Esophagus squamous epithelium (tissue), 5 donors: ENCODE measurements at places on chromosomes 4 and X.

DNA sequence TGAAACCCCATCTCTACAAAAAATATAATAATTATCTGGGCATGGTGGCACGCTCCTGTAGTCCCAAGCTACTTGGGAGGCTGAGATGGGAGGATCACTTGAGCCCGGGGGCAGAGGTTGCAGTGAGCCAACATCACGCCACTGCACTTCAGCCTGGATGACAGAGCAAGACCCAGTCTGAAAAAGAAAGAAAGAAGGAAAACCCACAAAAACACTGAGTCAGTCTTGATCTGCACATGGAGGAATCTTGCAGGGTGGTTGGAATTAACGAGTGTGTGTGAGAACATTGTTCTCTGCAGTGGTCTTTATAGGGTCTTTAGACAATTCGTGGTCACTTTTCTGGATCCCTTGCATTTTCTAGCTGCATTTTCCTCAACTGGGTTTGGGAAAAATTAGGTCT is 23.2 kb downstream of the ADD1 start:
- DNase-seq = no peak

DNA sequence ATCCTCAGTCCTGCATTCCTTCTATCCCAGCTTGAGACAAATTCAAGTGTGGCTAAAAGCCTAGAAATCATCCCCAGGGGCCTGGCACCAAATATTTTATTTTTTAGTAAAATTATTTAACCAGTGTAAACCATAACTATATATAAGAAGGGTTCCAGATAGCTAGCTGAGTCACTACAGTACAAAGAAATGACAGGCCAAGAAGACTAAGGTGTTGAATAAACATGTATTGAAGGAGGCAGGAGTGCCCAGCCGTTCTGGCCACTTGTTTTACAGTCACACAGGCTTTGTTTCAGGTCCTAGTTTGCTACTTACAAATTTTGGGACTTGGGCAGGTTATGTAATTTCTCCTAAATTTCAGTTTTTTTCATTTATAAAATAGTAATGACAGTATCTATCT is 225.9 kb upstream of the PITX2 start:
- DNase-seq = no peak

DNA sequence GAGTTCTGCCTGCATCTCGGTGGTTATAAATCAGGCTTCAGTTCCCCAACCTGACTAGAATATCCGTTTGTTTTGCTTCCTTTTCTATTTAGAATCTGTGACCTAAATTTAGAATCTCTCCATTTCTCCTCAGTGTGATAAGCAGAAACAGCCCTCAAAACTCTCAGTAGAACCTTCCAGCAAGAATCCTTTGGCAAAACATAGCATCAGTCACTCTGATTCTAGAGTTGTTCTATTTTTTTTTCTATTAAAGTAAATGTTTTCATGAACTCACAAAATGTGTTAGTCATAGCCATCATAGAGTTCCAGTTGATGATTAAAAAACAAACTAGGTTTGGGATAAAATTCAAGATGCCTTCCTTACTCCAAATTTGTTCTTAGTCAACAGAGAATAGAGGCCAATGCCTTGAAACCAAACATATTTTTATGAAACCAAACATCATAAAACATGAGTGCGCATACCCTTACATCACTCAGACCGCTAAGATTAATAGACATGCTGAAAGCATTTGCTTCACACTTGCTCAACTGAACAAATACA is 13.2 kb upstream of the C1QTNF7 start:
- no peak for DNase-seq

DNA sequence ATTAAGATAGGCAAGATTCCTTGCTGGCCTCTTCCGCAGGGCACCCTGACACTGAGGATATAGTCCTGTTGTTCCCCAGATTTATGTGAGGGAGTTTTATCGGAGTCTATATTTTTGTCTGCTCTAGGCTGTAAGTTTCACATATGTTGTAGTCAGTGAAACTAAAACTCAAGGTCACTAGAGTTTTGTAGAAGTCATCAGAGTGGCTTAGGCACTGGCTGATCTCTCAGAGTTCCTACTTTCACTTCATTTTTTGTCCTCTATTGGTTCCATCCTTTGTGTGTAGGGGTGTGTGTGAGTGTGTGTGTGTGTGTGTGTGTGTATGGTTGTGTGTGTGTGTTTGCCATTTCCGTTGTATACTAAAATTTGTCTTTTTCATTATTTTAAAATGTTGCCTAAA is 577.5 kb downstream of the IQCM start:
- no peak for DNase-seq

DNA sequence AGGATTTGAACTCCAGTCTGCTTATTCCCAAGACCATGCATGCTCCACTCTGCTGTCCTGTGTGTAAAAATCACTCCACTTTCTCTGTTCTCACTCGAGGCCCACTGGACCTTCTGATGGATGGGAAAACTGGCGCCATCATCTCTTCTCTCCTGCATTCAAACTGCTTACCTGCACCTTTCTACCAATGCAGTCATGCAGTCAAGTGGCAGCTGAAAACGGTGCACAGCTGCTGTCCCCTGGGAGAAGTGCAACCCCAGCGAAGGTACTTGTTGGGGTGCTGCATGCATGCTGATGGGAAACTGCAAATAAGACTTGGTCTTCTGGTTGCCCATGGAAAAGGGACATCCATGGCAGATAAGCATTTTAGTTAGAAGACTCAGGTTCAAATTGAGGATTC is 147.1 kb downstream of the EVC2 start:
- no peak for DNase-seq

- no peak for DNase-seq
Measured at GRCh38 chr4:39037941-39038340, 5.7 kb upstream of the TMEM156 start.

DNA sequence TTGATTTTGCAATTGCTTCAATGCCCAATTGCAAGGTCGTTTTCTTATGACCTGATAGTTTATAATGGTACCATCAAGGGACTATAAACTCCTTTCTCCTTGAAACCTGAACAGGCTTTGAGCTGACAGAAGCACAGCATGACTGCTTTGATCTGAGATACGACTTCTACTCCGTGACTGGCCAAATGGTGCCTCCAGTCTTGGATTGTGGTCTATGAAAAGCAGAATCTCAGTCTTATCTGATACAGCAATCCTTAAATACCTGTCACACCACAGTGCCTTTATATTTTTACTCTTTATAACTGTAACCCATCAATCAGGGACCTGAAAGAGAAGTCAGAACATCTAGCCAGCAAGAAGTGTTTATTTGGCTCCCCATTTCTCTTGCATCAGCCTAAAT is 93.1 kb downstream of the DOCK11 start:
- DNase-seq = no peak

- no peak for DNase-seq
Measured at GRCh38 chr4:76655566-76656479, 220.8 kb downstream of the SHROOM3 start.

DNA sequence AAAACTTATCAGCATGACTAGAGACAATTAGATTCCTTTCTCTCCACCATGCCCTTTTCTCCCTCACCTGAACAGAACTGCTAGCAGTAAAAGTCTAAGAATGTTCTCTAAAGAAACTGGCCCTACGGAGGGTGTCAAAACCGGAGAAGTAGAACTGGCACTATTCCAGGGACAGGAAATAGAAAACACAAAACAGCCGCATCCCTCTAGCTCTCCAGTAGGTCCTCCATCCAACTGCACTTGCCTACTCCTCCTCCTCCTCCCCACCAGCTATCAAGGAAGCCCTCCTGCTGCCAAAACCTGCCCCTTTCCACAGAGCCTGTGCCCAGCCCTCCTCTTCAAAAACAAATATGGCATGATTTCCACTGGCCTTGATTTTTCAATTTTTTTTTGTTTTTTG is 28.4 kb downstream of the FUNDC1 start:
- DNase-seq = no peak

DNA sequence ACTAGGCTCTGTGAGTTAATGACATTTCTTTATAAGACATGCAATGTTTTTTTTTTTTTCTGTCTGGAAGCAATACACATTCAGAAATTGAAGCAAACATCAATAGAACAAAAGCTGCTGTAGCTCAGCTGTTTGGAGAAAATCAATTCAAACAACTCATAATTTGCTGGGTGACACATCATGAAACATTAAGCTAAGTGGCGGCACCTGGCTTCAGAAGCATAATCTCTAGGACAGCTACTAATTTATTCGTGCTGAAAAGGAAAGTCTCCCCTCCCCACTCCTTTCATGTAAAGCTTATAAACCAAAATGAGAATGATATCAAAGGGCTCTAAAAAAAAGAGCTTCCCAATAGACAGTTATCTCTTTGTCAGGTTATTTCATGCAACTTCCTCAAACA is 73.9 kb downstream of the LUZP4 start:
- DNase-seq = no peak

DNA sequence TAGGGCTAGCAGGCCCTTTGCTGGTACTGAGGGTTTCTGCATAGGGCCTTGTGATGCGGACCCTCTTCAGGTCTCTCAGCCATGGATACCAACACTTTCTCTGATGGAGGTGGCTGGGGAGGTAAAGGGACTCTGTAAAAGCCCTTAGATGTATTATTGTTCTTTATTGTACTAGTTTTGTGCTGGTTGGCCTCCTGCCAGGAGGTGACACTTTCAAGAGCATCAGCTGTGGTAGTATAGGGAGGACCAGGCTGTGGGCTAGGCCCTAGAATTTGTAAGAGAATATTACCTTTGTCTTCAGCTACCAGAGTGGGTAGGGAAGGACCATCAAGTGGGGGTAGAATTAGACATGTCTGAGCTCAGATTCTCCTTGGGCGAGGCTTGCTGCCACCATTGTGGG is 936.3 kb downstream of the CENPC start:
- no peak for DNase-seq

DNA sequence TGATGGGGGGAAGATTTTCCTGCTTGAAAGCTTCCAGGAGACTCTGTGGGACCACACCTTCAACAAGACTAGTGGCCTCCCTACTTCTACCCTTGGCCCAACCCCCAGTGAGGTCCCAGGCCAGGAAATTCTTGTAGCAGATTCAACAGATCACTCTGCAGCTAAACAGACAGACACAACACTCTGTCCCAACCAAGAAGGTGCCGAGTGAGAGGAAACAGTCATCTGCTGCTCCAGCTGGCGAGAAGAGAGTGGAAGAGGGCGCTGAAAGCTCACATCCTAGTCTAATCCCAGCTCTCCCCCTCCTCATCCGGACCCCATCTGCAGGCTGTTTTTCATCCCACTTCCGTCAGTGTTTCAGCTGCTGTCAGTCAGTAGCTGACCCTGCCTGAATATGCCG is 63.4 kb downstream of the CHRDL1 start:
- no peak for DNase-seq

- no peak for DNase-seq
Measured at GRCh38 chrX:25143596-25143995, 127.8 kb upstream of the ARX start.

- DNase-seq = no peak
Measured at GRCh38 chr4:169128902-169129301, 118.8 kb upstream of the CBR4 start.

GRCh38 chrX:2903366-2903765 is 25.8 kb downstream of the ARSD start:
- DNase-seq = no peak

GRCh38 chrX:10859353-10859752 is 239.0 kb upstream of the MID1 start:
- no peak for DNase-seq

DNA sequence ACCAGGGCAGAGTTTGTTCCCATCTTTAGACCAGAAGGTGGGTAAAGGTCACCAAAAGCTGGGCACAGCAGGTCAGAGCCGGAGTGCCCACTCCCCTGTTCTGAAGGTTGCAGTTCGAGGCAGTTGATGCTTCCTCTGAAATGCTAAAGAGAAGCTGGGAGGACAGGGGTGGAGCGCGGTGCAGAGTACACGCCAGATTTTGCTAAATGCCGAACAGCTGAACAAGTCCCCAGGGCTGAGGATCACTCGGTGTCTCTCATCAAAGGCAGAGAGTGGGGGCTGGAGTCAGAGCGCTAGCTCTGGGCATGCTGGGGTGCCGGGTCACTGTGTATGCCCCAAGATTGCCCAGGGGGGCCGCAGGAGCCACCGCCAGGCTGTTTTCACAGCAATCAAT is 197.0 kb downstream of the BCOR start:
- DNase-seq = no peak

GRCh38 chrX:143115466-143115865 is 89.7 kb downstream of the SPANXN4 start:
- DNase-seq = no peak

DNA sequence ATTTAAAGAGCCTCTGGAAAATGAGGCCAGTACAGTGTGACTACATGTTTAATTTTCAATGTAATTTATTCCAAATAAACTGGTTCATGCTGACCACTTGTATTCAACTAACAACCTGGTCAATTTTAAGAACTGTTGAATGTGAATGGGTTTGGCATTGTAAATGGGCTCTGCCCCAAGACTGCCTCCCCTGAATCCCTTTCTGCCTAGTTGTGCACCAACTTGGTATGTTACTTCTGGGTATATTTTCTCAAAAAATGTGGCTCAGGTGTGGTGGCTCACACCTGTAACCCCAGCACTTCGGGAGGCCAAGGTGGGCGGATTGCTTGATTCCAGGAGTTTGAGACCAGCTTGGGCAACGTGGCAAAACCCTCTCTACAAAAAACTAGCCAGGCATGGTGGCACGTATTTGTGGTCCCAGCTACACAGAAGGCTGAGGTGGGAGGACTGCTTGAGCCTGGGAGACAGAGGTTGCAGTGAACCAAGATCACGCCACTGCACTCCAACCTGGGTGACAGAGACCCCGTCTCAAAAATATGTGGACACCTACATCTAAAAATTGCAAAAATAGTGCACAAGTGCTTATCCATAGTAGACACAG is 7.2 kb downstream of the RPL9 start:
- no peak for DNase-seq

GRCh38 chrX:111467896-111468295 is 43.5 kb upstream of the SERTM2 start:
- DNase-seq = no peak

DNA sequence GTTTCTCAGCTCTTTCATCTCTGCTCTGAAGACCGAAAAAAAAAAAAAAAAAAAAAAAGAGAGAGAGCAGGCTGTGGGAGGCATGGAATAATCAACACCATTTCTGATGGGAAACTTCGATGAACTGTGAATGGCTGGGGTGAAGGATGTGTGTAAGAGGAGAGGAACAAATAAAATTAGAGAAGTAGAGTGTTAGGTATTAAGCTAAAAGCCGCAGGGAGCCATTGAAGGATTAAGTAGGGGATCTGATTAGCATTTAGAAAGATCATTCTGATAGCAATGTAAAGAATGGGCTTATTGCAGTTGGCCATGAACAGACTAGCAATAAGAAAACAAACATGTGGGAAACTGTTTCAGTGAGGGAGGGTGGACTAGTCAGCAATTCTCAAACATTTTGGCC is 33.6 kb upstream of the JADE1 start:
- DNase-seq = no peak

DNA sequence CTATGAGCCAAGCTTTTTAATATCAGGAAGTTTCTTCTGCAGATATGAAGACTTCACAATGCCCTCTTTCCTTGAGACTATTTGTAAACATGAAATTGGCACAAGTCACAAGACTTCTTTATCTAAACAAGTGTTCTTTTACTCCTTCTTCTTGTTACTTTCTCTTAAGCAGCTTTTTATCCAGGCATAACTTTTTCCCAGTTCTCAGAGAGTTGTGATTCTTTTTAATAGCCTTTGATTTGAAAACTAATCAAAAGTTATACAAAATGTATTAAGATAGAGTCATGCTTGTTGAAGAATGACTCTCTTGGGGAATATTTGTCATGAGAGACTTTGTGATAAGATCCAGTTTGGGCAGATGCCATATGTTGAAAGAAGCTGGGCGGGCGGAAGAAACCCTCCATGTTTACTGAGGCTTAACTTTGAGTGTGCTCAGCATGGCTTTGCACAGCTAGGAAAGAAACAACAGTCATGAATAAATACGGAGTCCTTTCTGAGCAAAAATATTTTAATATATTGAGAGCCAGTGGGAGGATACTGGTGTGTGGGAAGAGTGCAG is 39.3 kb downstream of the SYTL5 start:
- DNase-seq = no peak

GRCh38 chr4:37533286-37534033 is 152.7 kb downstream of the RELL1 start:
- no peak for DNase-seq
